Frontal cortex (tissue), 4 donors: ENCODE measurements at places on chromosomes 1 and 21.
A peak's percentile ranks its signal among the peaks of the same experiment; 100 is the strongest.

- no peak for DNase-seq
Observed at GRCh38 chr1:160542303-160542945, 19.4 kb upstream of the SLAMF6 start.

DNA sequence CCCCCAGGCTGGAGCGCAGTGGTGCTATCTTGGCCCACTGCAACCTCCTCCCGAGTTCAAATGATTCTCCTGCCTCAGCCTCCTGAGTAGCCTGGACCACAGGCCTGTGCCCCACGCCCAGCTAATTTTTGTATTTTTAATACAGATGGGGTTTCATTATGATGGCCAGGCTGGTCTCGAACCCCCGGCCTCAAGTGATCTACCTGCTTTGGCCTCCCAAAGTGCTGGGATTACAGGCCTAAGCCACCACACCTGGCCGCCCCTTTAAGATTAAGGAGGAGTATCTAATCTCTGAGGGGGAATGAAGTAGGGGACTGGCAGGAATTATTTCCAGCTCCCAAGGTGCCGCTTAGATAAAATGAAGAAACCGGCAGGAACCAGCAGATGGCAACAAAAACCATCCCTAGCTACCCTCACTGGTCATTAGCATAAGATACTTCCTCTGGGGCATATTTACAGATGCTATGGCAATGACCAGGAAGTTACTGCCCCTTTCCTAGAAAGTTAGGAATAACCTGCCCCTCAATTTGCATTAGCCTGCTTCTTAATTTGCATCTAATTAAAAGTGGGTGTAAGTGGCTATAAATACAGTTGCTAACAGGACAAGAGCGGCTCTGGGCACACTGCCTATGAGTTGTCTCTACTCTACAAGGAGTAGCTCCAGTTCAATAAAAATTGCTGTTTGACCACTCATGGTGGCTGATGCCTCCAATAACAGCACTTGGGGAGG is 7.1 kb upstream of the NSUN4 start:
- no peak for DNase-seq

- DNase-seq, result no peak
Observed at GRCh38 chr1:202586018-202586821, 124.0 kb downstream of the SYT2 start.

DNA sequence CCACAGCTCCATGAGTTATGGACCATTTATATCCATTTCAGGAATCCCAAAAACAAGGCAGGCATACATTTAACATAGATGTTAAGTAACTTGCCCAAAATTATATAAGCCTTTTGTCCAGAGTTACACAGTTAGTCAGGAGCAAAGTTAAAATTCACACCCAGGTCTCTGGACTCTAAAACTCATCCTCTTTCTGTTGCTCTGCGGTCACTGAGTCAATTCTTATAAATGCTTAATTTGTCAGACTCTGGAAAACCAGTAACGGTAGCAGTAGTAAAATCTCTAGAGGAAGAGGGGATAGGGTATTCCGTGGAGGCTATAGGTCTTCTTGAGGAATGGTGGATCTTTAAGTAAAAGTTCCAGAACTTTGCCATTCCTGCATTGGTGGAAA is 223.6 kb upstream of the JUN start:
- DNase-seq, result no peak

DNA sequence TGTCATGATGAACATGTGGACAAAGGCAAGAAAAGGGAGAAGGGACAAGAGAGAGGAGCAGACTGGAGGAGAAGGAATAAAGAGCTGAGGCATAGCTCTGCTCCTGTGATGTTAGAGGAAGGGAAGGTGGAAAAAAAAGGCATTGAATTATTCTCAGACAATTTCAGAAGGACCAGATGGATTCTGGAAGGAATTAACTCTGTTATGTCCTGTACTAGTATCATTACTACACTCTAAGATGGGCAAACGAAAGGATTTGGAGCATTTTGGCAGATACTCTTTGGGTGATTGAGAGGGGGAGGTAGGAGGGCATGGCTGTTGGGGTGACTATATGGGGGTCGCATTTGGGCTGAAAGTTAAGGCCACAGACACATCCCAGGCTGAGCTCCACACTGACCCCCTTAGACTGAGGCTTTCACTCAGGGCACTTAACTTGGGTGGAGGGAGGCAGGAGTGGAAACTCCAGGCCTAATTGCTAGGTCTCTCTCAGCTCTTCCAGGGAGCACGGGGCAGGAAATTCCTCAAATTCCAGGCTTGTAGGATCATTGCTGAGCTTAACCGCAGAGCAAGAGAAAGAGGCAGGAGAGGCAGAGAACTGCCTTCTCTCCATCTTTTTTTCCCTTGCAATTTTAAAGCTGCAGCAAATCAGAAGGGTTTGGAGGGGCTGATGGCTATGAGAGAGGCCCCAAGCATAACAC is 25.9 kb downstream of the KIRREL1 start:
- DNase-seq, result no peak

DNA sequence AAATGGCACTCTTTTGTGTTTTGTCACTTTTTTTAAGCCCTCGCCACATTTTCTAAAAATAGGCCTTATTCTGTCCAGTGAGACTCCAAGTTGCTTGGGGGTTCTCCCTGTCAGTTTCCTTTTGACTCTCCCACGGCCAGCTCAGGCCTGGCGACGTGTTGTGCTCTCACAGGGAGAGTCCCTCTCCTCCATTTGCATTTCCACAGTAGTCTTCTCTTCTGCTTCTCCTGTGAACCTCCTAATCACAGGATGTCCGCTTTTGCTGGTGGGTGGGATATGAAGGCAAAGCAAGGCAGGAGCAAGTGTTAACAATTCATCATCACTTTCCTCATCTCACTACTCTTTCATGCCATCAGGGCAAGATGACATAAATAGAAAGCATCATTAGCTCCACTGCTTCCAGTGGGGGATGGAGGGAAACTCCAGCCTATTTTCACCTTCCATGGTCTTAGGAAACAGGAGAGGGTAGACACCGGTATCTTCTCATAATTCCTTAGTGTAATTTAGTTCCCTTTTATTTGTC is 99.8 kb downstream of the INTS7 start:
- DNase-seq, result no peak

- no peak for DNase-seq
Observed at GRCh38 chr1:184773762-184774320, 19.2 kb upstream of the EDEM3 start.

DNA sequence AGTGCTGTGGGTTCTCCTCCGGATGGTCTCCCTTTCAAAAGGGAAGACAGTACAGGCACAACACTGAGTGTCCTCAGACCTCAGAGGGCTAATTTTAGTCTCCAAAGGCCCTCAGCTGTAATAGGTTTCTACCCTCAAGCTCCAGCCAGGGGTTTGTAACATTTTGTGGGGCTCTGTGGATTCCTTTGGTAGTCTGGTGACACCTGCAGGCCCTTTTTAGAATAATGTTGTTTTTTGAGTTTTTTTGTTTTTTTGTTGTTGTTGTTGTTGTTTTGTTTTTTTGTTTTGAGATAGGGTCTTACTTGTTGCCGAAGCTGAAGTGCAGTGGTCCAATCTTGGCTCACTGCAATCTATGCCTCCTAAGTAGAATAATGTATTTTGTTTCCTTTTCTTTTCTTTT is 15.0 kb upstream of the TMEM201 start:
- DNase-seq, result no peak

DNA sequence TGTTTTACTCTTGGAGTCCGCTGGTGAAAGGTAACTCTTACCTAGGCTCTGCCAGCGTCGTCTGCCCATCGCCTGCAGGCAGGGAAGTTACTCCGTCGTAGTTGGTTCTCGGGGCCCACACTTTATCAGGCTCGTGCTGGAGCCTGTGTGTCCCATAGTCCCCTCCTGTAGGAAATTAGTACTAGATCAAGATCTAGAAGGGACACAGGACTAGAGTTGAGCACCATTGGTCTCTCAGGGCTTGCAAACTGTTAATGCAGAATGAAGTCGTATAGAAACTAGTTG is 940 bp downstream of the SRRM1 start:
- DNase-seq, result no peak

GRCh38 chr1:171801487-171801891 is 20.0 kb downstream of the METTL13 start:
- peak; percentile 26 for DNase-seq

DNA sequence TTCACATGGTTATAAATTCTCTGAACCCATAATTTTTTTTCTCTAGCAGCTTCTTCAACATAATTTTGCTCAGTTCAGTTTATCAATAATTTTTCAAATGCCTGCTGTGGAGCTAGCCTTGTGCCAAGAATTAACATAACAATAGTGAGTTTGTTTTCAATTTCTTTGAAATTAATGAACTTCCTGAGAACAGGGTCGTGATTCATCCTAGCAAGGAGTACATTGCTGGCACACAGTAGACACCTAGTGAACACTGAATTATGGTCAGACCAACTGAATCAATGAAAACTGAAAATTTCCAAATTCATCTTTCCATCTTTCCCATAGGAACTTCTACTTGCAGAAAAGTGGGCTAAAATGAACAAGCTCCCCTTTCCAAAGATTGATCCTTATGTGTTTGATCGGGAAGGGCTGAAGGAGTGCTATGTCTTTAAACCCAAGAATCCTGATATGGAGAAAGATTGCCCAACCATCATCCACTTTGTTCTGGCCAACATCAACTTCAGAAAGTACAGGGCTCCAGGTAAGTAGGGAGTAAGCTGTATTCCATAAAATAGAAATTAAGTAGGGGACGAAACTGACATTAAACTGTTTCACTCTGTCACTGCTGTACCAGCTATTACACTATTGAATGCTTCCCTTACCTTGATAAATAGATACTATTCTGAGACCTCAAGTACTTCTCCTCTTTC is 148.7 kb downstream of the PLA2G4A start:
- no peak for DNase-seq

DNA sequence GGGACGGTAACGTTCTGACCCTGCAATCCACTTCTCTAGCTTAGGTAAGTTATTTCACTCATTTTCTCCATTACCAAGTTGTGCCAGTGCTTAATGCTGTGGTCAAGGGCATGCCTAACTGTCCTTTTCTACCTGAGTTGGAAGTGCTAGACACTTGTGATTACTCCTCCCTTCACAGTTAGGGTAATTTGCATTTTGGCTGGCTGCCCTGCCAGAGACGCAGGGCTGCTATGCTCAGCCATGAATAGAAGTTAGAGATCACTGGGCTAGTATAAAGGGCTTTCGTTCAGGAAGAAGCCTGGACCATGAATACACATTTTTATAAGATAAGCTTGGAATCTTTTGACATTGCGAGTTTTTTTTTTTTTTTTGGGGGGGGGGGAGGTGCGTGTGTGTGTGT is 633.2 kb upstream of the NEGR1 start:
- DNase-seq, result no peak

- DNase-seq, result no peak
Observed at GRCh38 chr21:27129215-27129614, 162.3 kb upstream of the ADAMTS5 start.

DNA sequence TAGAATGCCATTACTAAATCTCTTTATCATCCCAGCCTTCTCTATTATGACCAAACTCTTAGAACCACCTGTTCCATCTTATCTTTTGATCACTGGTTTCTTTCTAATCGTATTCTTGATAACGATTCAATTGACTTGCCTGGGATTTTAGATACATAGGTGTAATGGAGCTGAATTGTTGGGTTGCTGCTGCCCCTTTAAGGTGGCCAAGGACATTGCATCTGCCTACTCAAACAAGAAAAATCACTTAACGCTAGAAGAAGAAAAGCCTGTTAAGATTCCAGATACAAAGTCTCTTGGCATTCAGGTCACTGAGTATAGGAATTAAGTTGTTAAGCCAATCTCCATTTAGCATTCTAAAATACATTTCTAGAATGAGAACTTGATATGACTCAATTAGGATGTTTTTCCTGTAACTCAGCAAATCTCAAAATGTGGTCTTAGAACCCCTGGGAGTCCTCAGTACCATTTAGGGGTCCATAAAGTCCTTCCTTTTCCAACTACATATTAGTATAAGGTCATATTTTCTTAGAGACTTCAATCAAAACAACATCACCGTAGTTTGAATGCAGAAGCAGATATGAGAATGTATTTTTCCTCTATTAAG is 12.4 kb downstream of the NEXN start:
- DNase-seq, result peak; percentile 34

- DNase-seq, result no peak
Observed at GRCh38 chr1:91440847-91441246, 36.2 kb upstream of the HFM1 start.

DNA sequence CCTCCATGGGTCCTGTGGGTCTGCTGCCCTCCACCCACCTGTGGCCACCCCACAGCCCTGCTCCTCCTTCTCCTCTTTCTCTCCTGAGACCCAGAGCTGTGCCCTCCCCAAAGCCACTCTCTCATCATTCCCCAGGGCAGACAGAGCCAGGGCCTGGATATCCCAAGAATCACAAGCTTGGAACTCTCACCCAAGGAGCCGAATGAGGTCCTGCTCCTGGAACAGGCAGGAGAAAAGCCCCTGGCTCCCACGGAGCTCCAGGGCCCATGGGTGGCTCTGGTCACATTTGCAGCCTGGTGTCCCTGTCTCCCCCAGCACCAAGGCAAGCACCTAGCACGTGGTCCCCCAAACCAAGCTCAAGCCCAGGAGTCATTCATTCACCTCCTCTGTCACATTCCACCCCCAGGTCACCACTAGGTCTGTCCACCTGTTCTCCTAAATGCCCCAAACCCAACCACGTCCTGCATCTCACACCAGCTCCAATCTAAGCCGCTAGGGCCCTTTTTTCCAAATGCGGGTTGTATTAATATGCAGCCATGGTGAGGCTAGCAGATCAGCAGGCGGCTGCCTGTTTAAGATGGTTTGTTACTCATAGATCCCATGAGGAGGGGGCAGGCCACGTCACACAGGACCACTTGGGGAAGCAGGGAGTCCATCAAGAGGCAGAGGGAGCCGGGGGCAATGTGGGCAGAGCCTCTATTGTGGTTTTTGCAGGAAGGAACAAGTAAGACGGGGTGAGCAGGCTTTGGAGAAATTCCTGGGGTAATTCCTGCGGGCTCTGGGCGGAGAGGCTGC is 215.5 kb upstream of the VAMP3 start:
- no peak for DNase-seq

DNA sequence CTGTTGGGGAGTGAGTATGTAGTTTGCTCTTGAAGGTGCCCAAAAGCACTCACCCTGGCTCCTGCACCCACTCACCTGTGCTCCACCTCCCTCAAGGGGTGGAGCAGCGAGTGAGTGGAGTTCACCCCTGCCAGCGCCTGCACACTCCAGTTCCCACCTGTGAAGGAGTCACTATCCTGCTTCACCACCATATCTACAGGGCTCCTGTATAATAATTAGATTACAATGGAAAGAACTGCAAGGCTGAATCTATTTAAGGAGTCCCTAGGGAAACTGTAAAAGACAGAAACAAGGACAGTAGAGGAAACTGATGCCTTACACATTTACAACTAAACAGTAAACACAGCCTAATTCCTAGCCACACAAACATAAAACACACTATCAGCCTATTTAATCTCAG is 4.1 kb downstream of the DNAI4 start:
- no peak for DNase-seq
